Stimulated activated CD4-positive, alpha-beta T cell treated with anti-CD3 and anti-CD28 coated beads, TNF-alpha, amount 100 ng/mL, for 1 hour (primary cell): ENCODE measurements at places on chromosomes 6 and 20.

DNA sequence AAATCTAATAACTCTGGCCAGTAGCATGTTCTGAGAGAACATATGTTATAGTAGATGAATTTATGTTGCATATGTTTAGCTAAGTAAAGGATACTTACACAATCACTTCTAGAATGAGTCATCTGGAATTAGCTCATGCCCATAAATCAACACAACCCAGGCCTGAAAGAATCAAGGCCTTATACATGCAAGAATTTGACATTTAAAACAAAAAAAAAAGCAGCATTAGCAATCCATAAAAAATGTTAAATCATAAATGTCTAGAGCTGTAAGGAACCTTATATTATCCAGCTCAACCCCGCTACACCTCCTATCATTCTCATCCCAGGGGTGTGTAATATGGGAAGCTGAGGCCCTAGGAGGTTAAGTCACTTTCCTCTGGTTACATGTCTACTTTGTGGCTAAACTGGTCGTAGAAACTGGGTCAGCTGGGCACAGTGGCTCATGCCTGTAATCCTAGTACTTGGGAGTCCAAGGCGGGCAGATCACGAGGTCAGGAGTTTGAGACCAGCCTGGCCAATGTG, 105.2 kb upstream of the CARMIL1 start:
- DNase-seq = no peak

- no peak for DNase-seq
Measured at GRCh38 chr6:1516742-1517520, 92.8 kb upstream of the FOXC1 start.

GRCh38 chr20:3704087-3704486, 8.3 kb downstream of the SIGLEC1 start:
- DNase-seq = no peak

DNA sequence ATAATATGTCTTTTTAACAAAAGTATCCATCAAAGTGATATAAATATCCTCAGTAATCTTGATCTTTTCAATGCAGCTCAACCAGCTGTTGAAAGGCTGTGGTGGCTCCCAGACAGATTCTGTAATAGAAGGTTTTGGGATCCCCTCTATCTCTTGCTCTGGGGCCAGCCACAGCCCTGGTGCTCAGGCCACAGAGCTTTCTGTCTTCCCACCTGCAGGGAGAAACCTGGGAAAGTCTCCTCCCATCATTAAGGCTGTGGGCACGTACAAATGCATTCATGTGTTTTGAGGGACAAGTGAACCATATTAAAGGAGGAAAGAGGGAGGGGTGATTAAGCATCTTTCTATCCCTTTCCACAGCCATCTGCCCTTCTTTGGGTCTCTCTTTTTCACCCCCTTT, 183.1 kb downstream of the PRDM13 start:
- no peak for DNase-seq

DNA sequence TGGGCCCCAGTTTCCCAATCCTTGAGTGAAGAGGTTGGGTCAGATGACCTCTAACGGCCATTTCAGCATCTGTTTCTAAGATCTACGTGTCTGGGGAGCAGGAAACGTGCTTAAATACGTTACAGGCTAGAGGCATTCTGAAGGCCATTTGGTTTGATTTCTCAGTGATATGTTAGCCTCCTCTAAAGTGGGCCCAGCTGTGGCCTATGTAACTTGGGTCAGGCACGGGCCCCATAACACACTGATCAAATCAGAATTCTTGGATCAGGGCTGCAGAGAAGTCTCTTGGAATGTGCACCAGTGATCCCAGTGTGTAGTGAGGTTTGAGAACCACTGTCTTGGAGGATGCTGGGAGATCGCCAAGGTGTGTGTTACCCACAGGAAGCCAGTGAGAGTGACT, 36.1 kb upstream of the TGM3 start:
- DNase-seq = no peak
